ENCODE measurements at places on chromosomes 2 and 18.

GRCh38 chr2:39837856-39838453 is 58.9 kb upstream of the THUMPD2 start:
- no peak for DNase-seq

DNA sequence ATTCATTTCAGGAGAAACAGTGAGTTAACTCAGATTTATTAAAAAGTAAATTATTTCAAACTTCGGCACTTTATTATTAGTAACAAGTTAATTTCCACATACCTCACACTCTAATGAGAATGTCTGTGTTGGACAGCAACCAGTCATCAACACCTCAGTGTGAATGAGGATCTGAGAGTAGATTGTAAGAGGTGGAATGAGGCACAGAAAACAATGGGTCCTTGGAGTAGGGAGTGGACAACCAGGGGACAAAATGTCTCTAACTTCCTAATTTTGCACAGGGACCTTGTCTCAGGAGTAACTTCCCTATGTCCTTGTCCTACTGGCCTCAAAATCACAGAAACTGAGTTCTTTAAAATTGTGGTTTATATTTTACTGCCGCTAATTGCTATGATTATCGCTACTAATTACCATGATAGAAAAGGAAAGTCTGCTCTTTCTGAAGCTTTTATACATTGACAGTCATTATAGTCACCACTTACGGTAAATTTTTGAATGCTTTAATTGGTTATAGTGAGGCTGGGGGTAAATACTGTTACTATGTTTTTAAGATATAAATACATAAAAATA is 82.2 kb upstream of the LRPPRC start:
- DNase-seq: no peak

GRCh38 chr2:6639929-6640620 is 225.6 kb downstream of the CMPK2 start:
- no peak for DNase-seq

DNA sequence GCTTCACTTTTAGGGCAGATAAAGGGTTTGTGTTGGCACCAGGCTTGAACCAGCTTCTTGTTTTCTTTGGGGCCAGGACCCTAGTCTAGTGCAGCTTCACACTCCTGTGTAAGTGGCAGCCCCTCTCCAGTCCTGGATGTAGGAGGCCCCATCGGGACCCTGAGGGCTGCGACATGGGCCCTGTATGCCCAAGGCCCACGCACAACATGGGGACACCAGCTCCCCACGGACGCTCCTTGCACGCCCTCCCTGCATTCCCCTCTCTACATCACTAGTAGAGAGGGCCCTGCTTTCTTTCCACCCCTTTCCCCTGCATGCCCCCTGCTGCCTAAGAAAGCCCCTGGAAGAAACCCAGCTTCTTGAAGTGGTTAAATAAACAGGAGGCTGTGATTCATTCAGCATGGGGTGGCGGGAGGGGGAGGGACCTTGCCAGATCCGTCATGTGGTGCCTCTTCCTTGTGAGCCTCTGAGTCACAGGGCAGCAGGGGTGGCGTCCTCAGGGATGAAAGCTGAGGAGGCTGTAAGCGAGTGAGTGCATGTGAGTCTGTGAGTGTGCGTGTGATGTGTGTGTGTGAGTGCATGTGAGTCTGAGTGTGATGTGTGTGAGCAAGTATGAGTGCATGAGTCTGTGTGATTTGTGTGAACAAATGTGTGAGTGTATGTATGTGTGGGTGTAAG is 42.5 kb downstream of the COPS8 start:
- DNase-seq: no peak

DNA sequence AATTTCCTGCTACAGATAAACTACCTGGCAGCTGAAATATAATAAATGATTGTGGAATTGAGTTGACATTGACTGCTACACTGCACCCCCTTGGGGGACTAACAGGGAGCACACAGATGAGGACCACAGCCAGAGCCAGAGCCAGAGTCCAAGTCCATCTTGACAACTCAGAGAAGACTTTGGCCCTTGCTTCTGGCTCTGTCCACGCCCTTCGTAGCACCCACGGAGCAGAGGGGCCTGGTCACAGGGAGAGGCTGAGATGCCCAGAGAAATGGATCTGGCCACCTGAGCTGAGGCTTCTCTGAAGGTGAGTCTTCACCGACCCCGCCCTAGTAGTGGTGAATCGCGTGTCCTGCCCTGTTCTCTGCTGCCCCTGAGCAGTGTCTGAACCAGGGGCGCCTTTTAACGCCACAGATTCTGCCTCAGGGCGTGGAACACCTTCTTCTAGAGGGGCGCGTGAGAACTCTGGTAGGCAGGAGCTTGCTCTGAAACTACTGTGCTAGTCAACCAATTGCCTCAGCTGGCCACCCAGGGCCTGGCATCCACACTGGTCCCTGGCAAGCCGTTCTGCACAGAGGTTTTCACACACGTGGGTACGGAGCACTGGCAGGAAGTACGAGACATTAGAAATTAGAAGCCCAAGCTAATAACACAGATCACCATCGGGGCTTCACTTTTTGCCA is 35.7 kb upstream of the MAT2A start:
- DNase-seq: no peak

DNA sequence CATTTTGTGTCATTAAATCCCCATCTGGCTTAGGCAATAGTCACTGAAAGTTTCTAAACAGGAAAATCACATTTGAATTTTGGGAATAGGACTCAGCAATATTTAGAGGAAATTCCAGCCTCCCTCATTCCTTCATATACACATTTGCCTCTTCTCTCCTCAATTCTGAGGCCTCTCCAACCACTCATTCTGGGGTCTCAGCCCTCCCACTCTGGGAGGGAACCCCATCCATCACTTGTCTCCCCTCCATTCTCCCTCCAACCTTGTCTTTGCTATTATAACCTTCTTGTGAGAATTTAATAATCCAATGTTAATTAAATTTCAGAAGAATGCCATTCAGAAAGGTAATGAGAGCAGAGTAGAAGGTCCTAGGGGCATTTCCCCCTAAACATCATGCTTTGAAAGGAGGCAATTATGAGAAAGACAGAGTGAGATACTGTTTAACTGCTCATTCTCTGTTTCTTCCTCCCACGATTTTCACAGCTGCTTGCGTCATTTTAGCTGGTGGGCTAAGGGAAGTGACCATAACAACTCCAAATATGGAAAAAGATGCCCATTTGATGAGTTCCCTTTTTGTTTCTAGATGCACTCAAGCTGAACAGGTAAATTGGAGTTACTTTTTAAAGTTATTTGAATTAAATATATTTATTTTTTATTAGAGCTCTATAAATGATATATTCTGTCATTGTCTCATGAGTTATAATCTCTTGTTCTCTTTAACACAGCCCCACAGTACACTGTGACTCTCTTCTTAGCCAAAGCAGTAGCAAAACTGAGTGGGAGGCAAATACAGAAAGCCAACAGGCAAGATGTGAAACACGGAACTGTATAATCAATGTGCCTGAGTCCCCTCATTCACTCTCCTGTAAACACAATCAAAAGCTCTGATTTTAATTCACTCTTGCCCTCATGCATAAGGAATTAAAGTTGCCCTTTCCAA is 135.1 kb downstream of the DLGAP1 start:
- no peak for DNase-seq

- no peak for DNase-seq
These were observed 308.3 kb upstream of the SLC8A1 start for GRCh38 chr2:40760071-40760666.

DNA sequence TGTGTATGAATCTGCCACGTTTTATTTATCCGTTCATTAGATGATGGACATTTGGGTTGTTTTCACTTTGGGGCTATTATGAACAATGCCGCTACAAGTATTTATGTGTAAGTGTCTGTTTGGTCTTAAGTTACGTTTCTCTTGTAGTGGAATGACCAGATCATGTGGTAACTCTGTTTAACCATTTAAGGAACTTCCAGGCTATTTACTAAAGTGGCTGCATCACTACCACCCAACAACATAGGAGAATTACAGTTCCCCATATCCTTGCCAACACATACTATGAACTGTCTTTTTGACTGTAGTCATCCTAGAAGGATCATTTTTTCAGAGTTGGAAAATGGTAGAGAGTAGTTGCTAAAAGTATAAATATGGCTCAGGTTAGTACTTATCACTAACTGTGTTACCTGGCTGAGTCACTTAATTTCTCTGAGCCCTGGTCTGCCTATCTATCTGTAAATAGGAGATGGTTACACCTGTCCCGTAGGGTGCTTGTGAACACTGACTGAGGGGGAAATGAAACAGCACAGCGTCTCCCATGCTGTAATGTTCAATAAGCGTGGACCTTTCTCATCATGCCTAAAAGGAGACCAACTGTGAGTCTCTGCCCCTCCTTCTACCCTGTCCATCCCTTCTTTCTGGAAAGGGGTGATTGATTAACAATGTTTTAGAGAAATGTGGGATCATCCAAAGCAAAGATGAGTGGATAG is 103.1 kb downstream of the SH3RF3 start:
- no peak for DNase-seq

DNA sequence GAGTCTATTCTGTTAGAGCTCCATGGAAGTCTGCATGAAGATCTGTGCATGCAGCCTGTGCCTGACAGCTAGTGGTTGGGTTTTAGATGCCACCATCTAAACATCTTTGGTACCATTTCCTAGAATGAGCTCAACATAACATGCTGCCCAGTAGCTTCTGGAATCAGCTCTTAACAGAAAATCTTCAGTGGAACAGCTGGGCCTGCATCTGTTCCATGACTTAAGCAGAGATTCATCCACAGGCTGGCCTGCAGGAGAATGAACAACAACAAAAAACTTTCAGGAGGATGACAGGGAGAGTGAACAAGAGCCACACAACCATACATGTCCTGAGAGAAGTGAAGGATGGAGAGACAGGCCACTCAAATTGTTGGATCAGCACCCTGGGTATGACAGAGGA is 316.6 kb downstream of the RDH14 start:
- DNase-seq: no peak

DNA sequence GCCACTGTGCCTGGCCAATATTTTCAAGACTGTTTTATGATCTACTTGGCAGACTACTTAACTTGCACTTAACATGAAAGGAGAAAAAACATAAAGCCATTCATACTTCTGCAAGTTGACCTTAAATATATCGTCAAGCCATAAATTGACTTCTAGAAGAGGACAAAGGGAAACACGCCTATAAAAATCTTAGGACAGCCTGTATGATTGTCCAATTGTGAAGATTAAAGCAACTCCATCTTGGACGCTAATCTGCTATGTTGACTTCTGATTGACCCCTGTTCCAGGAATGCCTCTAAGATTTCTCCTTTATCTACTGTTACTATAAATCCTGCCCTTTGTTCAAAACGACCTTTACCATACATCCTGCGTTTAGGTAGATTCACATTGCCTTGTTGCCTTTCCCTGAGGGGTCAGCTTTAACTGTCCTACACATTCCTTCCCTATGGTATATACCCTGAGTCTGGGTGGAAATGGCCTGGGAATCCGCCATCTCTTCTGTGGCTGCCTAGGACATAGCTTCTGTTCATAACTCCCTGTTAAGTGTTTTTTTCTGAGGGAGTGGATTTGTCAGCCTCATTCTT is 40.2 kb upstream of the SLC35F5 start:
- no peak for DNase-seq

DNA sequence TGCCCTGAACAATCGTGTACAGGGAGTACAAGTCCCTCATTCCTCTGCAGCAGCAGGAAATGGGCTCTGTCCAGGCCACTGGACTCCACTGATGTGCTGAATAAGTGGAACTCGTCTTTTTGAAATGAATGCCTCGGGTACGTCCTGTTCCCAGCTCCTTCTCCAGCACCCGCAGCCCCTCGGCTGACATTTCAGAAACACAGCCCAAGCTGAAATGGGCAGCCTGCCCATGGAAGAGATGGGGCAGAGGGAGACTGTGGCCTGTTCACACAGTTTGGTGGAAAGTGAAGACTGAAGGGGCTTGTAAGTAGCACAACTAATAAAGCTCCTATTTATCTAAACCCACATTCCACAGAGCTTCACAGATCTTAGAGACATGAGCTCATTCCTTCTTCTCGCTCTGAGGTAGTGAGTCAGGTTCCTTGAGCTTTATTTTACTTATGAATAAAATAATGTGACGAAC is 498.6 kb downstream of the TXNL1 start:
- DNase-seq: no peak

DNA sequence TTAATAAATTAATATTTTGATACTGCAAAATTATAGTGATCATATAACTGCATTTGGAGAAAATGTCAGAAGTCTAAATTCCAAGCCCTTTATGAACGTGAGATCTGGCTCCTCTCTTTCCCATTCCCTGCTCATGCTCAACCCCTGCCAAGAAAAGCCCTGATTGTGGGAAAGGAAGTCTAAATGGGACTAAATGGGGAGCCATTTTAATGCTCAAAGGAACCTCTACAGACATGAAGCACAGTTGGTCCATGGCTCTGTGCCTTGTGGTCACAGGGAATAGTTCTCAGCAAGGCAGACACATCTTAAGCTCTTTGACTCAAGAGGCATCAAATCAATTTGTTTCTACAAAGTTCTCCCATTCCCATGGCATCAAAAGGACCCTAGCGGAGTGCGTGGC is 29.3 kb upstream of the INSIG2 start:
- DNase-seq: no peak

GRCh38 chr2:122145856-122146255 is 390.4 kb downstream of the TSN start:
- no peak for DNase-seq
